Large intestine (tissue), 12 donors: ENCODE measurements at places on chromosomes 1 and 21. TPM values are rescaled to one million over a fixed set of nuclear protein-coding genes. Genes with fewer than 3 reads are reported as not detected.

GRCh38 chr1:50857702-50858101, 102.4 kb downstream of the FAF1 start:
- H3K27ac ChIP-seq = no peak overlapping the region
- DNase-seq = no peak

DNA sequence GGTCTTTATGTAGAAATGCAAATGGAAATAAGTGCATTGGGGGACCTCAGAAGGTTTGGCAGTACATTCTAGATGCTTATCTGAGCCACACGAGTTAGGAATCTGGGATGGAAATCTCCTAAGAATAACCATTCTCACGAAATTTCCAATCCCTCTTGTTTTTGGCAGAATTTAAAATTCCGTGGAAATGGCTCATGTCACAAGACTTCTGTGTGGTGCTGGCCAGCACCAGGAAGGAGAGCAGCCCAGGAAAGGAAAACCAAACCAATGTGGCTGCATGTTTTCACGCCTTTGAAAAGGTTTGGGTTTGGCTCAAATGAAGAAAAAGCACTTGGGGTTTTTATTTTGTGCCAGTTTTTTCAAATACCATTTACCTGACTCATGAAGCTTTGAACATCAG, 80.1 kb upstream of the KCNK2 start:
- no peaks in the 10 kb centered on the region for H3K27me3 ChIP-seq
- H3K4me3 ChIP-seq = no peak overlapping the region
- no peak for DNase-seq
- H3K4me1 ChIP-seq = no peaks in the 10 kb centered on the region

DNA sequence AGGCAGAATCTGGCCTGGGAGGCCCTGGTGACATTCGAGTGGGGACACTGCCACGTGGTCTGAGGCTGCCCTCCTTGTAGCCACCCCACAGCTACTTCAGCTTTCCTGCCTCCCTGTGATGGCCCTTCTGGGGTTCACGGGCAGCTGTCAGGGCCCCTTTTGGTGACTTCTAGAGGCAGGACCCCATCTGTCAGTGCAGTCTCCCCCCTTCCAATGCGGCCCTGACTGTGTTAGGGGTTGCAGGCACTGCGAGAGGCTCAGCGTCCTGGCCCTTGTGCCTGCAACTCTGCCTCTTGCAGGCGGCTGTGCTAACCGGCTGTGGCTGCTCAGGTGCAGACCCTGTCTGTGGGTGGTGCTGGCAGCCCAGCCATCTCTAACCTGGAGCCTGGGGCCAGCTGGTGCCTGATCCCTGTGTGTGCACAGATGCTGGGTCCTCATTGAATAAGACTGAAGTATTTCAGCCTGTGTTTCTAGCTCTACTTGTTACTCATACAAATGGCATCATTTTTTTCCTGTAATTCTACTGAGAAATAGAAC, 62.2 kb downstream of the S100B start:
- DNase-seq = no peak
- no peak overlapping the region for H3K27ac ChIP-seq
- no peak overlapping the region for H3K4me3 ChIP-seq

DNA sequence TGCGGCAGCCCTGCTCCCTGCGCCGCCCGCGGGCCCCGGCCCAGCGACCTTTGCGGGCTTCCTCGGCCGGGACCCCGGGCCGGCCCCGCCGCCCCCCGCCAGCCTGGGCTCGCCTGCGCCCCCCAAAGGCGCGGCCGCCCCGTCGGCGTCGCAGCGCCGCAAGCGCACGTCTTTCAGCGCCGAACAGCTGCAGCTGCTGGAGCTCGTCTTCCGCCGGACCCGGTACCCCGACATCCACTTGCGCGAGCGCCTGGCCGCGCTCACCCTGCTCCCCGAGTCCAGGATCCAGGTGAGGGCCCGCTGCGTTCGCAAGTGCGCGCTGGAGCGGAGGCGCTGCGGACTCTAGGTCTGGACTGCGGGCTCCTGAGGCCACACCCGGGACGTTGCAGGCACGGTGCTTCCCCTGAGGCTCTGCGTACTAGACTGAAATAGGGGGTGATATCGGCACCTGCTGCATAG, 351 bp downstream of the MIXL1 start:
- H3K4me1 ChIP-seq = no peaks in the 10 kb centered on the region
- H3K36me3 ChIP-seq = no peaks in the 10 kb centered on the region
- no peak overlapping the region for H3K27ac ChIP-seq
- DNase-seq = peak; percentile 23
- peak overlapping the region; percentile 35 for H3K4me3 ChIP-seq

DNA sequence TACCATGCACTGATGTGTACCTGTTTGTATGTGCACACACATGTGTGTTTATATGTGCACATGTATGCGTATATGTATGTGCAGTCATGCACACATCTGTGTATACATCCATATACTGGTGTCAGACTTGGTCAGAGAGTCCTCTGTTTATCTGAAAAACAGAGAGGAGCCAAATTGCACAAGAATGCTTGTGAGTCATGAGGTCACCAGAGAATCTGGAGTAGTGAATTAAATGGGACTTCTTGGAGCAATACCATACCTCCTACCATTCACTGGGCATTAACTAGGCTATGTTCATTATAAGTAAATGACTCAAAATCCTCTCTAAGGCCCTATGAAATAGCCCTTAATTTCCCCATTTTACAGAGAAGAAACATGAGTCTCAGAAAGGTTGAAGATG, 272.1 kb upstream of the C1orf87 start:
- no peaks in the 10 kb centered on the region for H3K36me3 ChIP-seq
- H3K4me3 ChIP-seq = no peak overlapping the region
- no peaks in the 10 kb centered on the region for H3K27me3 ChIP-seq

The PKLR gene
- 55.6 TPM for polyA plus RNA-seq

GRCh38 chr21:29418813-29419212, 120.1 kb downstream of the BACH1 start:
- H3K27me3 ChIP-seq = no peaks in the 10 kb centered on the region
- H3K27ac ChIP-seq = no peak overlapping the region
- no peak for DNase-seq
- H3K4me1 ChIP-seq = no peaks in the 10 kb centered on the region
- no peaks in the 10 kb centered on the region for H3K36me3 ChIP-seq

DNA sequence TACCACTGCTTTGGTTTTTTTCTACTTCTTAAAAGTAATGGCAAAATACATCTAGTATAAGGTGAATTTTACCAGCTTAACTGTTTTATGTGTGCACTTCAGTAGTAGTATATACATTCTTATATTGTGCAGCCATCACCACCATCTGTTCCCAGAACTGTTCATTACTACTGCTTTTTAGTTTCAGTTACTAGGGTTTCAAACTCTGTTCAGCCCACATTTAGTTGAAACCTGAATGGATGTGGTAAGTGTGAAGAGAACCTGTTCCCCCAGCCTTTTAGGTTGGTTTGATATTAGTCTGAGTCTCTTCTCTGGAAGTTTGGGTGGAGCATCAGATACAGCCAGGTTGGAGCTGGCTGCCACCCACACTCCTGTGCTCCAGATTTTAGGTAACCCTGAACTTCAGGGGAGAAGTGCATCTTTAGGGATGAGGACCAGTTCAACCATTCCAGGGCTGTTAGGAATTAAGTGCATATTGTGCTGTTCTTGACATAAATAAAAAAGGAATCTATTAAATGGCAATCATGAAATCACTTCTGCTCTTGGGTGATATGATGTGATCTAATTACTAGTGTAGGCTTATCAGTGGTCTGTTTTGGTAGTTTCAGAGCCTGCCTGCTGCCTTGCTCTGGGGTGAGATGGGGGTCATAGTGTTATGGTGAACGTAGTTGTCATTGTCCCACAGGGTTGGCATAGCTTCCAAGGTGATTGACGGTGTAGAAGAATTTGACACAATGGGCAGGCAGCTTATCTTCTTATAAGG, 32.1 kb downstream of the URB2 start:
- no peaks in the 10 kb centered on the region for H3K27me3 ChIP-seq
- H3K4me3 ChIP-seq = no peak overlapping the region
- no peak overlapping the region for H3K27ac ChIP-seq
- DNase-seq = no peak

DNA sequence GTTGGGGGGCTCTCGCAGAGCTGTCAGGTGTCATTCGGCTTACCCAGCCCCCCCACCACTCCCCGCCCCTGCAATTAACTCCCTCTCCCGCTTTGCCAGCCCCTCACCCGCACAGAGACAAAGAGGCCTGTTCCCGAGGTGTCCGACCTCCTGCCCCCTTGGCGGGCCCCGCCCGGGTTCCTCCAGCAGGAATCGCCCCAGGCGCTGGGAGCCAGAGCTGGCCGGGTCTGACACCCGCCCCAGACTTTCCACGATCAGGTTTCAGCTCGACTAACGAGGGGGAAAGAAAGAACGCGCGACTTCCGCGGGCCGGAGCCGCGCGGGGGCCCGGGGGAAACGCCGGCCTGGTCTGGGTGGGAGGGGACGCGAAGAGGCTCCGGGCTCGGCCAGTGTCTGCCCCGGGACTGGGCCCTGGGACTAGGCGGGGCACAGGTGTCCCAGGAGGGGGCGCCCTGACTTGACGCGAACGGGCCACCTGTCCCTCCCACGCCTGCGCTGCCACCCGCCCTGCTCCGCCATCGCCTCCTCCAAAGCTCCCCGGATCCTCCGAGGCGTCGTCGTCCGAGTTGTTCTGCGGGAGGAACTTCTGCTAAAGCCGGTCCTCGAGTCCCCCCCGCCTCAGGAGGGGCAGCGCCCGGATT, 36.4 kb upstream of the HHAT start:
- H3K27me3 ChIP-seq = peaks cover 33% of the 10 kb centered on the region
- peak overlapping the region; percentile 32 for H3K4me3 ChIP-seq
- DNase-seq = peak; percentile 50
- peak overlapping the region; percentile 49 for H3K27ac ChIP-seq

GRCh38 chr1:24210195-24210627, 23.1 kb upstream of the IFNLR1 start:
- H3K4me3 ChIP-seq = no peak overlapping the region
- H3K36me3 ChIP-seq = no peaks in the 10 kb centered on the region
- peaks cover 8% of the 10 kb centered on the region for H3K4me1 ChIP-seq

The RAB29 gene
- 121 TPM for polyA plus RNA-seq
